Left renal cortex interstitium (tissue), 4 donors: ENCODE measurements at places on chromosomes 2 and 18.
A peak's percentile ranks its signal among the peaks of the same experiment; 100 is the strongest.

DNA sequence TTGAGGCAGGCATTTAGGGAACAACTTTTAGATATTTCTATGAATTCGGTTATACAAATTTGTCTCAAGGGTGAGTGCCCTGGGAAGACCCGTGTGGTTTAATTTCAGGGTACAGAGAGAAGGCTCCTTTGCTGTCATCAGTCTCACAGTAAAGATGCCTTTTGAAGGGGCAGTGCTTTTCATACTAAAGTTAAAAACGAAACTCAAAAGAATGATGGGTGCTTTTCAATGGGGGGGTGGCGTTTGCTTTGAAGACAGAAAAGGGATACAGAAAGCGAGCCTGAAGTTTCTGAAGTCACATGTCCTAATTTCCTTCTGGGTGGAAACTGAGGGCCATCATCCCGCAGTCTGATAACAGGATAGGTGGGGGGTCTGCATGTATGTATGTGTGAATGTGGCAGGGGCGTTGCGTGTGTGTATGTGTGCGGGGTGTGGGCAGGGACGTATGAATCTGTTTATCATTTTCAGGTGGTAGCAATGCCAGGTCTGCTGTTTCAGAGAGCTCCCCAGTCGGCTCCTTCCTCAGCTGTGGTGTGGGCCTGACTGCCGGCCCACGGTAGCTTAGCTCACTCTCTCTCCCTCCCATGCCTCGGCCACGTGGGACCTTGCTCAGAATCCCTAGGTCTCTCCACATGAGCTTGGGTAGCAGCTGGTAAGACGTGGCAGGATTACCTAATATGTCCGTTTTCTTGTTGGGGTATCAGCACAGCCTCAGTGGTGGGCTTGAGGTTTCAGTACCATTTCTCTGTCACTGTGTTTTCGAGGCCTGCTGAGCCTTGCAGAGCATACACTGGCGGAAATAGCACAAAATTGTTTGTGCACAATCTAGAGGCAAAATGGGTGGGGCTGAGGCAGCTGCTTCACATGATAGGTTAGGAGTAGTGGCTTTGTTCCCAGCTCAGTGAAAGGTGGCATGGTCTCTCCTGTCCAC lies 32.7 kb downstream of the ARHGAP25 start:
- DNase-seq, result no peak

DNA sequence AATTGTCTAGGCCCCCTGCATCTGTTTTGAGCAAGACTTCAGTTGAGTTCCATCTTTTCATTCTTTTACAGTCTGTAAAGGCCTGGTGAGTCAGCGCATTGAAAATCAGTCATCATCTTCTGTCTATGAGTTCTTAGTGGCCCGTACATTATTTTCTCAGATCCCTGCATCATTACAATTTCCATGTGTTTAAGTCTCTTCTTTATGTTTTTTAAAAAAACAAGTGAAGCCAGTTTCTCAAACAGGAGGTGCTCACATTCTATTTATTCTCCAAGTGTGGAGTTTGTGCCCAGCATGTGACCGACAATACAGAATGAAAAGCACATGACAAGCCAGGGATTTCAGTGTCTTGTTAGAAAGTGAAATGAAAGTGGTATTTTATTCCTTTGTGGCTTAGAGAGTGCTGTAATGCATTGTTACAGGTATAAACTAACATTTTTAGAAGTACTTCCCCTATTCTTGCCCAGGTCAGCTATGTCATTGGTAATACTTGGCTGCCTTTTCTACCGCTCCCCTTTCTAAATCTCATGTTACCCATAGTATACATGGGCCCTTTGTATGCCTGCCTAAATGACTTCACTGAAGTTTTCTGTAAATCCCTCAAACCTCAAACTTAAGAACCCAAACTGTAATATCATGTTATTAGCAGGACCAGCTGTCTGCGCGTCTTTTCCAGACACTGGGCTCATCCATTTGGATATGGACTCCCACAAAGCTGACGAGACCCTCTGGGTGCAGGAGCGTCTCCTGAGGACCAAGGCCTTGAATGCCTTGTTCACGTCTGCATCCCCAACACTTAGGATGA lies 67.6 kb downstream of the FEZ2 start:
- no peak for DNase-seq

DNA sequence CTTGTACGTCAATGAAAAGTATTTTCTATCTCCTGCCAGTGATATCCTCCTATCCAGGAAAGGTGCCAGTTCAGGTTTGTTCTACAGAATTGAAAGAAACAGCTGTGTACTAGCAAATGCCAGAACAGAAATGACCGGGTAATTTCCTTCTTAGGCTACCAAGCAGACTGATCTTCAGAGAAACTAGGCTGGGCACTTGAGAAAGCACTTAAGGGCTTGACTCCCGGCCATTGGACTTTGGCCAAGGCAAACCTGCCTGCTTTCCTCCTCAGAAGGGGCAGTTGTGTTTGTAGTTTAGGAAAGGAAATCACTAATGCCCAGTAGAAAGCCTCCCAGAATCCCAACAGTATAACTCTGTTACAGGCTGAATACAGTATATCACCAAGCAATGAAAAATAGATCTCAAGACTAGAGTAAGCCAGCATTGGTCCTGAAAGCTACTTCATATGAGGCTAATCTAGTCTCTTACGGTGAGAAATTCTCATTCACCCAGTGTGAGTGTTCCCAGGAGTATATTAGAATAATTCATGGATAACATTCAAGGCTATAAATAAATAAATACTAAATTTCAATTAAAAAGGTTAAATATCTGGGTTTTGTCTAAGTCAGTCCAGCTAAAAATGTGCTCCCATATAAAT lies 43.0 kb upstream of the COL5A2 start:
- no peak for DNase-seq

DNA sequence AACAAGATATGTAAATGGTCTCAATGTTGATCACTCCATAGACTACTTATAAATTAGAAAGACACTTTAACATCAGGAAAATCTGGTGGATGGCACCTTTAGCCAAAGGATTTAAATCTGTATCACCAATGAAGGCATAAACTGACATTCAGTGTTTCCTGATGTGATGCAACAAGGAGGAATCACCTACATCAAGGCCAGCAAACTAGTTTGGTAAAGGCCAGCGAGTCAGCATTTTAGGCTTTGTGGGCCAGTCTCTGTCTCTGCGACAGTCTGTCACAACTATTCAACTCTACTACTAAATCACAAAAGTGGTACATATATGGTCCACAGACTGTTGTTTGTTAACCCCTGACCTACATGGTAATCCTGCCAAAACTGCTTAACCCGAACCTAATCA lies 33.3 kb downstream of the C2orf76 start:
- no peak for DNase-seq

- no peak for DNase-seq
These were observed 50.4 kb downstream of the ZDBF2 start for GRCh38 chr2:206324869-206325268.

- no peak for DNase-seq
These were observed 1.7 kb upstream of the LCLAT1 start for GRCh38 chr2:30445266-30445821.

GRCh38 chr2:68466361-68466777 lies 725 bp downstream of the FBXO48 start:
- no peak for DNase-seq

DNA sequence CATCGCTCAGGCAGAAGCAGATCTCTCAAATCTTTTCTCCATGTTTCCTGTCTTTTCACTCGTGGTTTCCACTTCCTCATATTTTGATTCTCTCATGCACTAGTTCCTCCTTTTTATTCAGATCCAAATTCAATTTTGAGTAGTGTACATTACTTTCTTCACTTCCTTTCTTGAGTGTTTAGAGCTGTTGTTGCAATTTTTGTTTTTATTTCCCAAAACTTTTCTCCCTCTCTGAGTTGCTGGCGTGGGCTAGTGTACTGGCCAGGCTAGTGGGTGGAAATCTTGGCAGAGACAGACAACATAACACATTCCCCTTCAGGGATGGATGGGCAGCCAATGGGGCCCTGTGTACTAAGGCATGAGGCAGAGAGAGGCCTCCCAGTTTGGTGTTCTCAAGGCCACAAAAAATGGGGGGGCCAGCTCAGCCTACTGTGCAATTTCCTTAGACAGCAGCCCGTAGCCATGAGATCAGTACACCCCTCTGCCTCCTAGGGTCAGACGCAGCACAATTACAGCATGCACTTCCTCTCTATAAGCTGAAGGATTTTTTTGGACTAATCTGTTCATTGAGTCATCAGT lies 145.1 kb upstream of the PID1 start:
- DNase-seq, result no peak

DNA sequence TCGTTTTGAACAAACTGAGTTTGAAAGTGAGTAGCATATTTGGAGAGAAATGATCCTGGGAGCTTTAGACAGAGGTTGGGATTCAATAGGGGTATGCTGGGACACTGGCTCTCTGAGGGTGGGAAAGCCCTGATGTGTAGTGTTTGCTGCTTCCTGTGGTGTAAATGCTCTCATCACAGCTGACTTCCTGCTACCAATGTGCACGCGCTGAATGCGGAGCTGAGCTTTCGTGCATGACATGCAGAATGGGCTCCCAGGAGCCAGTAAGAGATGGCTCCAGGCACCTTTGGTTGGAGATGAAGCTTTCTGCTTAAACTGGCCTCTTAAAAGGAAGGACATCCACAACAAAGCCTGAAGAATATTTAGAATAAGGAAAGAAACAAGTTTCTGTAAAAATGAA lies 224.1 kb upstream of the CCDC150 start:
- no peak for DNase-seq

GRCh38 chr2:27282892-27283291 lies 663 bp downstream of the TRIM54 start:
- DNase-seq, result no peak

DNA sequence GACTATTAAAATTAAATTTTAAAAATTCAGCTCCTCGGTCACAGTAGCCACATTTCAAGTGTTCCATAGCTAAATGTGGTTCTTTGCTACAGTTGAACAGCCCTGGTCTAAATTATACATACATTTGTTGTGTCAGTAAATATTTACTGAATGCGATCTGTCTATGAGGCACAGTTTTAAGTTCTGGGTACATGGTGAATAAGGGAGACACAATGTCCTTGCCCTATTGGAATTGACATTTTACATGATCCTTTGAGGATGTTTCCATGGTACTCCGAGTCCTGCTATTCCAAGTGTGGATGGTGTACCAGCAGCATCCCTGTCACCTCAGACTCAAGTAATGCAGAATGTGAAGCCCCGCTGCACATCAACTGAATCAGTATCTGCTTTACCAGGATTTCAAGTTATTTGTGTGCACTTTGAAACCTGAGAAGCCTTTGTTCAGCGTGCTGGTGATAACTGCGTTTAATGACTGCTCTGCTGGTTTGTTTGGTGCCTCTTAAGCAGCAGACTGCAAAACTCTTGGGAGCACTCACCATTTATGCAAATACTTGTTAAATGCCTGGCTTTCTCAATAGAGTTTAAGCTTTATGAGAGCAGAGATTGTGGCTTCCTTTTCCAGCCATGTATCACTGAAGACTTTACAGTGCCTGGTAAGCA lies 1.5 kb downstream of the GALNT1 start:
- peak; percentile 23 for DNase-seq

GRCh38 chr2:221267773-221268425 lies 304.2 kb downstream of the EPHA4 start:
- DNase-seq, result no peak

- DNase-seq, result no peak
These were observed 2015.7 kb upstream of the LRRTM1 start for GRCh38 chr2:82320296-82320695.

DNA sequence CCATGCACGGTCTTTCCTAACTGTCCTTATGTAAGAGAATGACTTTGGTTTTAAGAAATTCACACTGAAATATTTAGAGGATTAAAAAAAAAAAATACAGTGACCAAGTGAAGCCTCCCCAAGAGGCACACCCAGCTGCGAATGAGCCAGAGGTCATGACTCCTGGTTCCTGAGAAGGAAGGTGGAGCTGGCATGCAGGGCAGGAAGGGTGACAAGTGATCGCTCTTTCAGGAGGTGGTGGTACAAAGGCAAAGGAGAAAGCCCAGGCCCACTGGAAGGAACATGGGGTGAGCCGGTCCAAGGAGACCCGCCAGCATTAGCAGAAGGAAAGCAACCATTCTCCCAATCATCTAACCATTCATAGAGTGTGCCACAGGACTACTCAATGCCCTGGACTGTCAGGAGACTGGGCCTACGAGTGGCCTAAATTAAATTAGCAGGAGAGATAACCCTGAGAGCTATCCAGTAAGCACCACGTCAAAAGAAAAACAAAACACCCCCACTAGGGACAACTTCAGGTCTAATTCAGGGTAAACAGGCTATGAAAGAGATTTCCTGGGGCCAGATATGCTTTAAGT lies 7.8 kb downstream of the INO80C start:
- no peak for DNase-seq

GRCh38 chr2:44942304-44943030 lies 965 bp downstream of the SIX3 start:
- DNase-seq, result no peak

- DNase-seq, result no peak
These were observed 95.7 kb downstream of the CDC42EP3 start for GRCh38 chr2:37575780-37576179.

- no peak for DNase-seq
These were observed 36.7 kb downstream of the LMAN2L start for GRCh38 chr2:96703021-96703751.

DNA sequence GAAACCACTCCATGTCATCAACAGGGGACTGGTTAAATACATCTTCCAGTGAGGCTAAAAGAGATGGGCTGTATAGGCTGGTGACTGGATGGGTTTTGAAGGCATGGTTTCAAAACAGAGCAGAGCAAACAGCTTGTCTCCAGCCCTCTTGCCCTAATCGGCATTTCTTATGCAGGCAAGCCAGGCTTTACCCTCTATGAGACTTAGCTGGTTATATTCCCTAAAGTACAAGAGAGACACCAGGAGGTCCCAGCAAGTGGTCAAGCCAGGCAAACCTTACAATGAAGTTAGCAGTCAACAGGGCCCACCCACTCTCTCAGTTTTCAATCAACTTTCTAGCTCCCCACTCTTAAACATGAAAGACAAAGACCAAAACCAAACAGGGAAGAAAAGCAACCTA lies 19.0 kb downstream of the OSBPL1A start:
- no peak for DNase-seq

- DNase-seq, result no peak
These were observed 116.5 kb upstream of the ZNF804A start for GRCh38 chr2:184481865-184482264.

GRCh38 chr18:2471523-2471922 lies 99.8 kb downstream of the METTL4 start:
- DNase-seq, result no peak

GRCh38 chr2:113080134-113080533 lies 12.4 kb downstream of the IL1F10 start:
- DNase-seq, result no peak

DNA sequence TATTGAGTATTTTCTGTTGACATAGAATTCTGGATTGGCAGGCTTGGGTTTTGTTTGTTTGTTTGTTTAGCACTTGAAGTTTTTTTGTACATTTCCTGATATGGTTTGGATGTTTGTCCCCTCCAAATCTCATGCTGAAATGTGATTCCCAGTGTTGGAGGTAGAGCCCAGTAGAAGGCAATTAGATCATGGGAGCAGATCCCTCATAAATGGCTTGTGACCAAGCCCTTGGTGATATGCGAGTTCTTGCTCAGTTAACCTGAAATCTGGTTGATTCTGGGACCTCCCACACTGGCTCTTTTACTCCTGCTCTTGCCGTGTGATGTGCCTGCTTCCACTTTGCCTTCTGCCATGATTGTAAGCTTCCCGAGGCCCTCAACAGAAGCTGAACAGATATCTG lies 98.0 kb downstream of the PTPN4 start:
- no peak for DNase-seq
